ENCODE measurements at places on chromosomes 13 and 19.
A peak's percentile ranks its signal among the peaks of the same experiment; 100 is the strongest.

- no peak for DNase-seq
Observed at GRCh38 chr19:50510700-50511068, 307 bp downstream of the JOSD2 start.

DNA sequence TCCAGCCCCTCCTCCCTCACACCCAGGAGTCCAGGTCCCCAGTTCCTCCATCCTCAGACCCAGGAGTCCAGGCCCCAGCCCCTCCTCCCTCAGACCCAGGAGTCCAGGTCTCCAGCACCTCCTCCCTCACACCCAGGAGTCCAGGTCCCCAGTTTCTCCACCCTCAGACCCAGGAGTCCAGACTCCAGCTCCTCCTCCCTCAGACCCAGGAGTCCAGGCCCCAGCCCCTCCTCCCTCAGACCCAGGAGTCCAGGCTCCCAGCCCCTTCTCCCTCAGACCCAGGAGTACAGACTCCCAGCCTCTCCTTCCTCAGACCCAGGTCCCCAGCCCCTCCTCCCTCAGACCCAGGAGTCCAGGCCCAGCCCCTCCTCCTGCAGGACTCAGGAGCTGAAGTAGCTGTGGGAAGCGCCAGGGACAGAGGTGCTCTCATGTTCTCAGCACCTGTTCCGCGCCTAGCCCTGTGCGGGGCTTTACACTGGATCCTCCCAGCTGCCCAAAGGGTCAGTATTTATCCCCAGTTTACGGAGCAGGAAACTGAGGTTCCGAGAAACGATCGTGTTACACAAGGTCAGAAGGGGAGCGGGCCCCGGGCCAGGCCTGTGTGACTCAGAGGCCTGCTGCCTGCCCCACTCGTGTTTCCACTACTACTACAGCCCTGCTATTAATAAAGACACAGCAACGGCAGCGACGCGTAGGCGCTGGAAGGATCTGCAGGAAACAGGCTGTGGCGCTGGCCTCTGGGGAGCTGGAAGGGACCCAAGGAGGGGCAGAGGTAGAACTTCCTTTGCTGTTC, 1.7 kb upstream of the SBK3 start:
- peak; percentile 79 for DNase-seq

GRCh38 chr13:46173656-46174055, 8.3 kb downstream of the LCP1 start:
- DNase-seq = no peak

DNA sequence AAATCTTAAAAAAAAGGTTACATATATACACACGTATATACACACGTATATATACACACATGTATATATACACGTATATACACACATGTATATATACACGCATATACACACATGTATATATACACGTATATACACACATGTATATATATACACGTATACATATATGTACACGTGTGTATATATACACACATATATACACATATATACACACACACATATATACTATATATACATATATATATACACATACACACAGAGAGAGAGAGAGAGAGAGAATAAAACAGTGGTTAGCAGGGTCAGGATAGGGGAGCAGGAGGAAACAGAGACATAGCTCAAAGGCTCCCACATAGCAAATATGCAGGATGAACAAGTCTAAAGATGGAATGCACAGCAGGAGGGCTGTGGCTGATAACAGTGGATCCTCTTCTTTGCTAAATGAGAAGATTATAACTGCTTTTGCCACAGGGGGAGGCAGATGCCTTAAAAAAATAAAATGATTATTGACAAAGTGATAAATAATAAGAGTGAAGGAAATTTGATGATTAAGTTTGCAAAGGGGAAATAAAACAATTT, 714.5 kb downstream of the UQCRFS1 start:
- no peak for DNase-seq

- DNase-seq = no peak
Observed at GRCh38 chr19:3785938-3786824, at the start of gene MATK. Gene MATK, minus strand, starts transcription at chr19:3786381. Its CDS starts 1,246 bp downstream, at chr19:3785135.

GRCh38 chr13:112457081-112457480, 80.9 kb downstream of the SPACA7 start:
- DNase-seq = no peak

DNA sequence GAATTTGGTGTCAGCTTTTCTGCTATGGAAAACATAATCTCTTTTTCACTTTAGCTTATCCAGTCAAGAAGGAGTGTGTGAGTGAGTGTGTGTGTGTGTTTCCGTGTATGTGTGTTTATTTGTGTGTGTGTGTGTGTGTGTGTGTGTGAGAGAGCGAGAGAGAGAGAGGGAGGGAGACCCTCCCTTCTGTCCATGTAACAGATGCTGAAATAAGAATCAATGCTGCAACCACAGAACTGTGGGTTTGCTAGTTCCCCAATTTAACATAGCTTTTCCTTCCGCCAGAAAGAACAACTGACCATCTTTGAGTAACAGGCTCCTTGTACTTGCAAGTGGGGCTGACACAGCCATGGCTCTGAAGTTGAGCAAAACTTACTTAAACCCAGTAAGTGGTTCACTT, 5.2 kb downstream of the LCP1 start:
- DNase-seq = no peak

DNA sequence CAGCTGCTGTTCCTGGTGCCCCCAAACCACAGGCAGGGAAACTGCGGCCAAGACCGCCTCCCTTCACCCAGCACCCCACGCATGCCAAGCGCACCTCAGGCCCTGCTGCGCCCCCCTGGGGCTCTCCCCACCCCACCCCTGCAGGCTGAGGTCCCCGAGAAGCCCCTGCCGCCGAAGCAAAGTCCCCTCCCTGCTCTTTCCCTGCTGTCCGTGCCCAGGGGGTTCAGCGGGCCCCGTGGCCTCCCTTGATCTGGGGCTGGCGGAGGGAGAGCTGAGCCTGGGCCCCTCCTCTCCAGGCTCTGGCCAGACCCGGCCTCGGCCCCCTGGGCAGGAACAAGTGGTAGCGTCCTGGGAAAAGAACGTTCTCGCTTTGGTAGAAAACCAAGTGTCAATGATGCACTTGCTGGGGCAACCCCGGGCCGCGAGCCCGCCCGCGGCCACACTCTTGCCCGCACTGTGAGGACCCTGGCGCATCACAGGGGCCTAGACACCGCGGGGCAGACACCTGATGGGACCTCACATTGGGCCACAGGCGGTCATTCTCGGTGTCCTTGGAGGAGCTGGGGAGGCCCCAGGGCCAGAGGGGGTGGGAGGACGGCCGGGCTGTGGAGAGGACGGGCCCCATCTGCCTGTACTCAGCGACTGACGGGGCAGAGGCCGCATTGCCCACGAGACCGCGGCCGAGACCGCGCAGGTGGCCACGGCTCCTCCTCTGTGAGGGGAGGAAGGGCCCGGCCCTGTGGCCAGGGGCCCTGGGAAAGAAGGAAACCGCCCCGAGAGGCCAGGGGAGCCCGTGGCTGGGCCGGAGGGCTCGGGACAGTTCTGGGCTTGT, 29.0 kb downstream of the GPX4 start:
- no peak for DNase-seq
